ENCODE measurements at places on chromosomes 6 and 20.

DNA sequence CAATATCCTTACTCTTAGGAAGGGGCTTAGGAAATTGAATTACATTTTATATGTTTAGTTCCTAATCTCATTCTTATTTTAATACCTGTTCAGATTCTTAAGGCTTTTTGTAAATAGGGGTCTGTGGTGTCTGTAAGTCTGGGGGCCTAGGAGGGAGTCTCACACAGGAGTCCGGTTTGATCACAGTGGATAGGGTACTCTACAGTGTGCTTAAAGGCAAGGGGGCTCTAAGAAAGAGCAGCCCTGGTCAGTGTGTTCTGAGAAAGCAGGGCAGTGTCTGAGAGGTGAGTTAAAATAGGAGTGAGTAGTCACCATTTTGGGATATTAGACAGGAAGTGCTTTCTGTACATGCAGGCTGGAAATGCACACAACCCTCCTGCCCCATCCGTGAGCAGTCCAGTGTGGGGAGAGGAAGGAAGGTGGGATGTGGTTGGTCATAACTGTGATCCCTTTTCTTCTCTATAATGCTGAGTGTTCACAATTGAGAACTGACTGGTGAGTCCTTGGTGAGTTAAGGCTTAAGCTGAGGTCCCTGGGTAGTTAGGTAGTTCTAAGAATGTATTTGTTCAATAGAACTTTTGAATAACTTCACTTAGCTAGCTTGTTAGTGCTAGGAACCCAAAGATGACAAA lies 50.0 kb downstream of the CDKAL1 start:
- DNase-seq, result no peak

- DNase-seq, result no peak
Observed at GRCh38 chr6:164401871-164402270, 907.5 kb downstream of the C6orf118 start.

DNA sequence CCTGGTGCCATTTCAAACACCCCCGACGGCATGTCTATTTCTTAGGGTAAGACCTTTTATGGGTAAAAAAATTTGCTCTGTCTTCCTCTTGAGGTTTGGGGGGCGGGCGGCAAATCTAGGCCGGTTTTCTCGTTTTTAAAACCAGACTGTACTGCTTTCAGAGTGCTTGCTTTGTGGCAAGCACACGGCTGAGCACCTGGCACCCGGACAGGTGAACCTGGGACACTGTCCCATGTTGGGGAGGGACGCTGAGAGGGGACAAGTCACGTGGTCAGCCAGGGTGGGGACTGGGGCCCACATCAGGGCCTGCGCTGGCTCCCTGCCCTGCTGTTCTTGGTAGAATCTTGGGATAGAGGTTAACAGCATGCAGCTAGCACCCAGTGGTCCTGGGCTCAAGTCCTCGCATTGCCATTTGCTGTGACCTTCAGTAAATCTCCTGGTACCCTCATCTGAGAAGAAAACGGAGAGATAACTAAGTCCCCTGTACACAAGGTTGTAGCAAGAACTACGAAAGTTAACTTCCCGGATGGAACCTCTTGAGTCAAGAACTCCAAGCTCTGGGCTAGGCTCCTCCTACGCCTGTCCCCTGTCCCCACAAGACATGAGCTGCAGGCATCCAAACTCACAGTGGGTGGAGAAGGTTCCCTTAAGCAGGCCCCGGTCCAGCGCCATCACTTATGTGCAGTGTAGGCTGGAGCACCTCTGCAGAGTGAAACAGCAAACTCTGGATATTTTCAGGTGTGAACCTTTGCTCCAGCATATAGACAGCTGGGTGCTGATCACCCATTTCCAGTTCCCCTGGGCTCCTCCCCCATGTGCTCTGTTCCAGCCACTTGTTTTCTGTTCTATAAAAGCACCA lies 41.7 kb downstream of the PMEPA1 start:
- DNase-seq, result no peak

DNA sequence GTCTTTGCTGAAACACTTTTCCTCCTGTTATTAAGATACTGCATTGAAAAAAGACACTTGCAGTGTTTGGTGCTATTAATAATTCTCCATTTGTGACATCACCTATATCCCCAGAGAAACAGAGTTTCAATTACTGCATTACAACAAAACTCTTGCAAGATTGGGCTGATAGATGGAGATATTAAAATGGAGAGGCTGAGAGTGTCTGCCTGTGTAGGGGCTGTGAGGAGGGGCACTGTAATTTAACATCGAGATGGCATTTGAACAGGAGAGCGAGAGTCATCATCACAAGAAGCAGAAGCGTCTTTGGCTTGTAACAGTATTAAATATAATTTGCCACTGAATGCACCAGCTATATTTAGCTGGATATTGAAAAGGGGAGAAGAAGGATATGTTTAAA lies 316.5 kb downstream of the CDH26 start:
- DNase-seq, result no peak

GRCh38 chr6:24749297-24749696 lies 25.4 kb upstream of the GMNN start:
- no peak for DNase-seq

- DNase-seq, result no peak
Observed at GRCh38 chr6:34969662-34970265, 80.7 kb downstream of the ANKS1A start.

DNA sequence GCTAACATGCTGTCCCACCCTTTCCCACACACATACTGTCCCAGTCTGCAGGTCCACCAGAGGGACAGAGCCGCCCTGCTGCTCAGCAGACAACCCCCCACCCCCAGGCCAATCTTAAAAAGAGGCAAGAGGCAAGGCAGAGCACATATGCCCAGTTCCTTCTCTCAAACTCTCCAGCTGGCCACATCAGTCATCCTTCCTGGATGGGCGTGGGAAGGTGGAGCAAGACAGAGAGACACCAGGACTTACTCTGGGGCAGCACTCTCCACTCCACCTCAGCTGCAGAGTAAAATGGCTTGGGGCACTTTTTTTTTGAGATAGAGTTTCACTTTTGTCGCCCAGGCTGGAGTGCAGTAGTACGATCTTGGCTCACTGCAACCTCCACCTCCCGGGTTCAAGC lies 10.8 kb downstream of the MOCS3 start:
- no peak for DNase-seq

- no peak for DNase-seq
Observed at GRCh38 chr6:117494694-117495318, 12.3 kb downstream of the DCBLD1 start.

DNA sequence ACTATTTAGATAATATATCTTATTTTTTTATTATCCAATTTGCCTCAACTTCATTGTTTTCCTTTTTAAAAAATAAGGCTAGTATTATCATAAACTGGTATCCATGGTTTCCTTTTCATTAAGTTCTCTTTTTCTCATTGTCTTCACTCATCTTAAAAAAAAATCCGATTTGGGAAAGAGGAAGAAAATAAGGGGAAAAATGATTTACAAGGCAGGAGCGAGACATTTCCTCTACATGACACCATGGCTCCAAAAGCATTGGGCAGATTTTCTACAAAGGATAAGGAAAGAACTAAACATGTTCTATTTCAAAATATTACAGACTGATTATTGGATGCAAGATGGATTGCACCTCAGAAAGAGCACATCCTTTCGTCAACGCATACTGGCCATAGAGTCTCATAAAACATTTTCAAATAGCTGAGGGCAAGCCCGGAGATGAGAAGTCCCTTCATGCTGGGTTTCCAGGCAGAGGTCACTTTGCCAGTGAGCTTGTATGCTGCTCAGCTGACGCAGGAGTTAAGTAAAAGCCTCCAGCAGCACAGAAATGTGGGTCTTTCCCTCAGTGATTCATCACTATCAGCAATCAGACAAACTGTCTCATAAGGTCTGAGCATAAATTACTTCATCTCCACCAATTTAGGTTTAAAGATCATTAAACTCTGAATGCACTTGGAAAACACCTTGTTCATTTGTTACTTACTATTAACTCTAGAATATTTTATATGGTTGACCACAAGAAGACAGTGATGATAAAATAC lies 129.0 kb upstream of the TNFAIP3 start:
- no peak for DNase-seq

DNA sequence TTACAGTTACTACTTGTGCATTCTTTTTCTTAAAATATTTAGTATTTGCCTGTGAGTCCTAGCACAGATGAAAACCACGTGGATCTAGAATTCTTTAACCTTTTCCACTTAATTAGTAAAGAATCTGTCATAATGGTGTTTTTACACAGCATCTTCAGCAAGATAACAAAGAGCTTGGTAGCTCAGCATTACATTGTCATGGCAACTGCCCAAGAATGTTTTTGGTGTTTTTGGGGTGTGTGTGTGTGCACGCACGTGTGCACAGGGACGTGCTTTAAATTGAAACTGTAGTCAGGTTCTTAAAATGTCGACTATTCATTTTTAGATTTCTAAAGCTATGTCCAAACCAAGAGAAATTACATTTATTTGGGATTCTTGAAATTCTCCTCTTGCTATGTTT lies 108.0 kb downstream of the FIG4 start:
- DNase-seq, result peak; percentile 43

GRCh38 chr20:11712639-11713160 lies 205.0 kb upstream of the BTBD3 start:
- DNase-seq, result no peak

DNA sequence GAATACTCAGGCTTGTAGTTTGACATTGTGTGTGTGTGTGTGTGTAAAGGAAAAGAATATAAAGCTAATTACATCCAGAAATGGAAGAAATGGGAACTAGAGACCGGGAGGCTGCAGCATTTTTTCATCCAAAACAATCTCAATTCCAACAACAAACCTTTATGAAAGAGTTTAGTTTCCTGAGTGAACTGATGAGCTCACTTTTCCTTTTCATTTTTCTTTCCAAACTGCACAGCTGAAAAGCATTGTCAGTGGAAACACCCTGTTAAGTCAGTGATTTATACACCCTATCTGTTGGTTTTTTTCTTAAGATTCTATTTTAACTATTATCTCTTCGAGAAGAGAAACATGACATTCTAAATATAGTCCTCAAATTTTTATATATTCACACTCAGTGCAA lies 130.9 kb downstream of the RFPL4B start:
- no peak for DNase-seq

GRCh38 chr6:79648328-79648727 lies 17.2 kb downstream of the SH3BGRL2 start:
- no peak for DNase-seq

DNA sequence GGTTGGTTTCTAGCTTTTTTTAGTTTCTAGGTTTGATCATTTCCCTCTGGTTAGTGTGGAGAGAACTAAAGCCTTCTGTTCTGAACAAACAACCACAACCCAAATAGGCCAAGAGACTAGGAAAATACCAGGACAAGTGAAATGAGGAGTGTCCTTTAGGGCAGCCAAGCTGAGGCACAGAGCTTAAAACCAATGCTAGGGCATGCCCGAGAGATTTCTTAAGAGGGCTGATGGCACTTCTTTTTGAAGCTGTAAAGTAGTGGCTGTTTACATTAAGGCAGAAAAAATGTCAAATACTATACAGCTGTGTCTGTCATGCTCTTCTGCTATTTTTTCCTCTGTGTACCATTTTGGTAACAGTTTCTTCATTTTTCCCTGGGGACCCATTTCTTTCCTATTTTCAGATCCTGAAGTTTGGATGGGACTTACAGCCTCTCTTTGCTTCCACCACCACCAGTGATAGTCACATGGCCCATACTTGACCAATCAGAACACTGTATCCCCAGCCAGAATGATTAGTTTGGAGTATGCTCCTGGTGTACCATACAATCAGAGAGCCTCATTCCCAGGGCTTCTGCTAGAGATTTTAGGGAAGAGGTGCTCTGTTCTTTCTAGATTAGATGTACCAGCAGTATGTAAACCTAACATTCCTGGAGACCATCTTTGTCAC lies 154.4 kb downstream of the BMP2 start:
- no peak for DNase-seq

- no peak for DNase-seq
Observed at GRCh38 chr6:36836111-36837021, 2.9 kb downstream of the CPNE5 start.

GRCh38 chr6:133683308-133683580 lies 205.7 kb upstream of the TCF21 start:
- DNase-seq, result no peak

GRCh38 chr6:56220078-56220477 lies 27.3 kb downstream of the COL21A1 start:
- DNase-seq, result peak; percentile 95

DNA sequence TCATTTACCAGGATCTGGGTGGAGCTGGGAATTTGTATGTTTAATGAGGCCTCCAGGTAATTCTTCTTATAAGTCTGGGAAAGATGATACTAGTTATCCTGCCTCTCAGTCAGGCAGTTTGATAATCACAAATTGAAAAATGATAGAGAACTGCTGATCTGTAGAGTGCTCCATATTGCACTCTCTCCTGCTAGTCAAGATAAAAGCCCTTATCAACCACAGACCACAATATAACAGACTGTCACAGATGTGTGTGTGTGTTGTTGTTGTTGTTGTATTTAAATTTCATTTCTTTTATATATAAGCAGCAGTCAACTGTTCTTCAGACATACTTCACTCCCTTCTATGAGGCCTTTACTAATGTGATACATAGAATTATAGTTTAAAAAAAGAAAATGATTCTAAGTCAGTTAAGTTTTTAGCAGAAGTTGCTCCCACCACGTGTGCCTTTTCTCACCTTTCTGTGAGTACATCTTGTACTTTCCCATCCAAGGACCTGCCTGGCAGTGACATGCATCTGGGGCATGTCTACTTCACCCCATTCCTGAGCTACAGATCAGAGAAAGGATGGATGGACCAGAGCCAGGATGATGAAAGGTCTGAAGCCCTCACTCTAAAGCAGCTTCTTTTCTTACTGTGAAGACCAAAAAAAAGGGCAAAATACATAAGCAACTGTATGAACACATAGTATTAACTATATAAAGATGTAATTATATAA lies 29.8 kb downstream of the TENT5A start:
- no peak for DNase-seq

DNA sequence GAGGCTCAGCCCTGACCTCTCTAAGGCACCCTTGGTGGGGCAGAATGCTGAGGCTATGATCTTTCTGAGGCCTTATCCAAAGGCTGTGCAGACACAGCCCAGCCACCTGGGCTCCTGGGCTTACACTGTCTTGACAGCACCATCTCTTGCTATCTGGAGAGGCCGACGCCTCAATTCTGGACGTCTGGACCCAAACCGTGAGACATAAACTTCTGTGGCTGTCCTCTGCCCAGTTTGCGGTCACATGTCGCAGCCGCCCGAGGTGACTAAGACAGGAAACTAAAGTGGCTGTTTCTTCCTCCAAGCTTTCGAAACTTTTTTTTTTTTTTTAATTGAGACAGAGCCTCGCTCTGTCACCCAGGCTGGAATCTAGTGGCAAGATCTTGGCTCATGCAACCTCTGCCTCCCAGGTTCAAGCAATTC lies 49.3 kb downstream of the PRR18 start:
- no peak for DNase-seq

DNA sequence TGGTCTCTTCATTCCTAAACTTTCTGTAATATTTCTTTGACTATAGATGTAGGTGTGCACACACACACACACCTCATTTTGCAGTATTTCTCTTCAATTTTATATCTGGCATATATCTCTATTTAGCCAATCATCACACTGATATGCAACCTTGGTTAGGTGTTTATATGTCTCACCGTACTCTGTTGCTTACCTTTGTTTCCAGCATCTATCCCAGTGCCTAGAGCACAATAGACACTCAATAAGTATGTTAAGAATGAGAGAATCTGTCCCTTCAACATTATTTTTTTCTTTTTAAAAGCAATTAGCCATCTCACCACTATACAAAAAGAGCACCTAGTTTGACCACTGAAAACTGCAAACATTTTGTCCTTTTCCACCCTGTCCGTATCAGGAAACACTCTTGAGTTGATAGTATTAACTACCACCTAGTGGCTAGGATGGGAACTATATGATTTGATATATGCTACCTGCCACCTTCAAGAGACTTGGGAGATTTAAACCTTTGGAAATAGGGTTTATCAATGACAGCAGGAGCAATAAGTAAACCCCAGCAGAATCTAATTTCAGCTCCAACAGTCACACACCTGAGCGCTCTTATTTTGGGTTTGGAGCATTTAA lies 48.7 kb upstream of the RSPO3 start:
- peak; percentile 63 for DNase-seq
